ENCODE measurements at places on chromosomes 1 and 21.

DNA sequence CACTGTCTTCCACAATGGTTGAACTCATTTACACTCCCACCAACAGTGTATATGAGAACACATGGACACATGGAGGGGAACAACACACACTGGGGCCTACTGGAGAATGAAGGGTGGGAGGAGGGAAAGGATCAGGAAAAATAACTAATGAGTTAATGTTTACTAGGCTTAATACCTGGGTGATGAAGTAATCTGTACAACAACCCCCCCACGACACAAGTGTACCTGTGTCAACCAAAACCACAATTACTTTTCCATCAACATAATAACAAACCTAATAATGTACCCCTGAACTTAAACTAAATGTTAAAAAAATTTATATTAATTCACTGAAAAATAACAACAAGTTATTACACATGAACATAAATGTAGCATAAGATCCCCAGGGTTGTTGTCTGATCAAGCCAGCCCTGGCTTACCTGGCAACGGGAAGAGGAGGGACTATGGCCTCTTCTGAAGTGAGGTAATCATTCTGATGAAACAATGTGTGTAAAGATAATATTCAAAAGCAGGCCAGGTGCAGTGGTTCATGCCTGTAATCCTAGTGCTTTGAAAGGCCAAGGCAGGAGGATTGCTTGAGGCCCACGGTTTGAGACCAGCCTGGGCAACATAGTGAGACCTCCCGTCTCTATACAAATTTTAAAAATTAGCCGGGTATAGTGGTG, 40.8 kb upstream of the HEATR1 start:
- DNase-seq = no peak

DNA sequence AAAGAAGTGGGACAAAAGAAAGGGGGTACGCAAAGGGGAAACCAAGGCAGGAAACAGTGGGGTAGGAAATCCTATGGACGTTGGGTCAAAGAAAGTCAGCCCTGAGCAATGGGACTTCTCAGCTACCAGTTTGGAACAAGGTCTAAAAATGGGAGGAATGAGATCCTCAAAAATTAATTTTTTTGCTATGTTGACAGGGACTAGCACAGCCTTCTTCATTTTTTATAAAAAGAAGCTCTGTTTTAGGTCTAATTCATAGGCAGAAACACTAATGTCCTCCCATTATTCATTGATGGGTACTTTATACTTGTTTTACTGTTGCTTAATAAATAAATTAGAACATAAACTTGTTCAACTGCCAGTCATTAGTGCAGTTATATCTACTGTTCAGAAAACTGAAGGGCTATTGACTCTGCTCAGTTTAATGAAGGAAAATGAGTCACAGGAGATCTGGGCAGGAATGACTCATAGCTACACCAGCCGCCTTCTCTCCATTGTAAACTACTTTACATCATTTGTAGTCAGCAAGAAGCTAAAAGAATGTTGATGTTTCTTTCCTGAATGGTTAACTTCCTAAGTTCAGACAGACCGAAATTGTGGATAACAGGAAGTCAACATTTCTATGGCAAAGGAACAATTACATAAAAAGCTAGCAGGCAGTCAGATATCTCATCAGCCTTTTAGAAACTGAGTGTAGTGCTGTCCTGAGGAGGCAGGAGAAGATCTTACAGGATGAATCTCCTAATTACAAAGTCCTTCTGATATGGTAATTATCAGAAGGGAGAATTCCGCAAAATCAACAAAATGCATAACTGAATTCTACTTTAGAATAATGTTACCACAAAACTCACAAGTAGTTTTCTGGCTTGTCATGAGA, 356.4 kb upstream of the PKN2 start:
- DNase-seq = no peak

DNA sequence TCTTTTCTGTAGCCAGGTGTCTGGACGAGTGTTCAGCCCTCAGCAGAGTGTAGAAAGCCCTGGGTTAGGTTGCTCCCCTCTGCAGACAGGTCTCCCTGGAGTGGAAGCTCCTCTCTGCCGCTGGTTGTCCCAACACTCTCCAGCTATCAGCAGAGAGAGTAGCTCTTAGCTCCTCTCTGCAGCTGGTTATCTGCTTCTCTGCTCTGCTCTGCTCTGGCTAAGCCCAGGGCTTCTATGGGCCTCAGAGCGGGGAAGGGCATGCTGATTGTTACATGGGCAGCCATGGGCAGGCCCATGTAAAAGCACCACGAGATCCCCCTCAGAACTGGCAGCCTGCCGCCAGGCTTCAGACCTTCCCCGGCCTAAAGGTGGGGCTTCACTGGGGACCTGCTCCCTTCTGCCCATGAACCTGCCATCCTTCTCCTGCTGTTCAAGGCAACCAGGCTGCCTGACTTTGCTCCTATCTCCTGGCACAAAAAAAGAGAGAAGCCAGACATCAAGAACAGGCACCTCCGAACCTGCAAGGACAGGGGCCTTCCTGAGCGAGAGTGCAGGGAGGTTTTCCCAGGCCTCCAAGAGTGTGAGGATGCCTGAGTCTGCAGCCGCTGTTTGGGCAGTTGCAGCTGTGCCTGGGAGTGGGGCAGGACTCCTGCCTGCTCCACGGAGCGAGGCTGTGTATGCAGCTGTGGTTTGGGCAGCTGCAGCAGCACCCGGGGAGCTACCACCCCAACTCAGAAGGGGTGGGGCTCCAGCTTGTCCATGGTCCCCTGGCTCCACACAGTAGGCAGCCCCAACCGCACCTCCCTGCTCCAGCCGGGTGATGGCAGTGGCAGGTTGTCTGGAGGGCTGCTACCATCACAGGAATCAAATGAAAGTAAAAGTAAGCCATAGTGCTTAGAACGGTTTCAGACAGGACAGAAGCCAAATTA, 973.7 kb downstream of the LTN1 start:
- DNase-seq = no peak

DNA sequence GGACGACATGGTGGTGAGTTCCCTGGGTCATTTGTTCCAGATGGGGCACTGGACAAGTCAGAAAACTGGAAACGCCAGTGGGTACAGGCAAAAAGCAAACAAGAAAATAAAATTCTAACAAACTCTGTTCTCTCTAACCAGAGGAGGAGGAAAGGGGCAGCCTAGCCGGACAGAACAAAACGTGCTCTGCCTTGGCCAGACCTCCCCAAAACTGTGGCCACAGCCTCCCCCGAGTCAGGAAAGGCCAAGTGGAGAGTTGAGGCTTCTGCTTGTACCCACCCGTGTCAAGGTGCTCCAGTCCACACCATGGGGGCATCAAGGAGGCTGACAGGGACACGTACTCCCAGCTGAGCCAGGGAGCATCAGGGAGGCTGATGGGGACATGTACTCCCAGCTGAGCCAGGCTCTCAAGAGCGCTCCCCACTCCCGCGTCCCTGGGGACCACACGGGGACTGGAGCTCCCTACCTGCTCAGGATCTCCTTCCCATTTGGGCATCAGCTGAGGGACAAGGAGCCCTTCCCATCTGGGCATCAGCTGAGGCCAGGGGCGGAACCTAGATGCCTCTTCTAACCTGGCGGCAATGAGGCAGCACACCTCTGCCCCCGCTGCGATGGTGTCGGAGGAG, 154.8 kb upstream of the COL6A1 start:
- DNase-seq = no peak

GRCh38 chr21:31622397-31622796, 37.1 kb upstream of the SOD1 start:
- no peak for DNase-seq

DNA sequence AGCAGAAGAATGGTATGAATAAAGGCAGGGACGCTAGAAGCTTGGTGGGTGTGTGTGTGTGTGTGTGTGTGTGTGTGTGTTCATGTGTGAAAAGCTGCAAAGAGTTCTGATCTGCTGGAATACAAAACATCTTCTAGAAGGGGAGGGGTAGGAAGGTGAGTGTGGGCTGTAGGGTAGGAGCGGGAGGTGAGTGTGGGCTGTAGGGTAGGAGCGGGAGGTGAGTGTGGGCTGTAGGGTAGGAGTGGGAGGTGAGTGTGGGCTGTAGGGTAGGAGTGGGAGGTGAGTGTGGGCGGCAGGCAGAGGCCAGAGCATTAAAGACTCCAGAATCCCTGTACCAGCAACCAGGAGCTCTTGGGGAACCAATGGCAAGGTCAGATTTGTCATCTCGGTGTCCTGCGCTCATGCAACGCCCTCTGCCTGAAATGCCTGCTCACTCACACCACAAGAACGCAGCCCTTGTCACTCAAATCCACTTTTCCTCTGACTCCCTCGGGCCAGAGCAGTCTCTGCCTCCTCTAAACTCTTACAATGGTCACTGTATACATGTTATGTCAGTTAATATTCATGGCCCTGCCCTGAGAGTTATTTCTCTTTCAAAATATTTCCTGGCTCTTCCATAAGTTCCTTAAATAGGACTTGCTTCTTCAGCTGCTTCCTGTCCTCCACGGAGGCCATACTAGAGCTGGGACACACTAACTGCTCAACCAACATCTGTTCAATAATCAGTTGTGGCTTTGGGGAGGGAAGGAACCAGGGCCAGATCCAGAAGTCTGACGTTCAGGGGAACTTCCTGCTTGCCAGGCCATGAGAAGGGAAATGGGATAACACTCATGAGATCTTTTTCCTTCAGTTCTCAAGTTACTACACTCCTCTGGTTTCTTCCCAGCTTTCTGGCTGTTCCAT, 53.6 kb upstream of the ZNF644 start:
- no peak for DNase-seq

DNA sequence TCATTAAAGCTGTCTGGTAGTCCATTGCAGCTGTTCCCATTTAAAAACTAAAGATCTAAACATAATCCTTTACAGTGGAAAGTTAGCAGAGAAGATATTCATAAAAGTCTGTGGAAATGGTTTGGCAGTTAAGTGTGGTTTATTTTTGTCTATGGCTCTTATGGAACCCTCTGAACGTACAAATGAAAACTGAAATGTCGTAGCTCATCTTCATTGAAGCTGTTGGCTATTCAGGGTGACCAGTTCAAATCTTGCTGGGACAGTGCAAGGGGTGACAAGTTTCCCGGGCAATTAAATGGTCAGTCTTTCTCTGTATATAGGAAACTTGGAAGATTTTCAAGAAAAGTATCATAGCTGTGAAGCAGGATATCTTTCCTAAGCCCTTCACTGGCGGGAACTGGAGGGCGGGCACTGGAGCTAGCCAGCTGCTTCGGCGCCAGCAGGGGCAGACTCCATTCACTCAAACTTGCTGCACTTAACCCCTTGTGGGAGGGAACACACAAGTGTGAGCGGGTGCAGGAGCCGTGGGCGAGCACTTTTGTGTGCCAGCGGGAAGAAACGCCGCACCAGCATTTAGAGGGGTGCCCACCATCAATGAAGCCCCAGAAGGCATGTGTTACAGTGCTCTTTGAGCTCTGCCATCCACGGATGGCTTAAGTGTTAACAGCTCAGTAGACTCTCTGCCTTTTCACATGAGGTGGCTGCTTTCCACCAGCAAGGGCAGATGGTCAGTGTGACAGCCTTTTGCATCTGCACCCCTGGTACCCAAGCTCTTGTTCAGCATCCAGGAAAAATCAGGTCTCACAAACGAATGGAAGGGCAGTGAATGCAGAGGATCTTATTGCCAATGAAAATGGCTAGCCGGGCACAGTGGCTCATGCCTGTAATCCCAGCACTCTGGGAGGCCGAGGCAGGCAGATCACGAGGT, 232.1 kb upstream of the KAZN start:
- no peak for DNase-seq

DNA sequence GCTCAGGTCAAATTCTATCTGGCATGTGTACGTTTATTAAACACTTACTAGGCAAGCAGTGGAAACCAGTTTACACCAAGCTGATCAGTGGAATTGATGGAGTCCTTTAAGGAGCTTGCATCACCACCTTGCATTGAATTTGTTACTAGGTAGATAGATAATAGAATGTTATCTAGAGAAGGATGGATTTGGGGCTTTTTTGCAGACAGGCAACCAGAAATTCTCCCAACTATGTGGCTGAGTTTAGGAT, 44.9 kb downstream of the HHAT start:
- no peak for DNase-seq

- DNase-seq = no peak
Measured at GRCh38 chr1:66739401-66740157, 12.7 kb upstream of the DYNLT5 start.

DNA sequence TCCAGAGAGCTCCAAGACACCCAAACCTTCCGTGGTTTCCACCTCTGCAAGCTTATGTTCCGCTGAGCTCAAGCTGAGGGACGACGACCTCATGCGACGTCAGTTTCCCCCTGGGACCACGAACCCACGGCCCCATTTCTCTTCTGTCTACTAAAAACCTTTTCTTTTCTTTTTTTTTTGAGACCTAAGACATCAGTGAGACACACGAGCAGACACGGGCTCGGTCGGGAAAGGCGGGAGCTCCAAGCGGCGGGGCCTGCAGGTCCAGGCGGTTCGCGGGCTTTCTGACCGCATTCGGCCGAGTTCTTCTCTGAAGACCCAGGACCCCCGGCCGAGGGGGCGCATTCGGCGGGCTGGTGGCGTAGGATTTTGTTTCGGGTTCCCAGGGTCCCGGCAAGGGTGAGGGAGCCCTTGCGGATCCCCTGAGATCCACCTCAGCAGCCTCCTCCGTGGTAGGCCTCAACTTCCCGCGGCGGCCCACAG, 402 bp downstream of the C21orf58 start:
- no peak for DNase-seq

DNA sequence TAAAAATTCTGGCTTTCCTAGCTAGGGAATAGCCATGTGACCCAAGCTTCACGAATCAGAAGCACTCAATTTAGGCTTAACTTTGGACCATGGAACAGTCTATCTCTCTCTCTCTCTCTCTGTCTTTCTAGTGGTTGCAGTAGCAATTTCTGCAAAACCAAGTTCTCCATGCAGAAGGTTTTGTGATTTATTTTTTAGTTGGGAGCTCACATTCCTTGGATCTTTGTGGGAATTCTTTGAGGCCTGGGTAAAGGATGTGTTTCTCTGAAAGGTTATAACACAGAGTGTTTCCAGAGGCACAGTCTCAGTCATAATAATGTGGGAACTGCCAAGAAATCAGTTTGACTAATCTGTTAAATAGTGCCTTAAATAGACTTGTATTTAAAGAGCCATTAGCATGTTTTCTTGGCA, 112.3 kb upstream of the COL11A1 start:
- DNase-seq = no peak

DNA sequence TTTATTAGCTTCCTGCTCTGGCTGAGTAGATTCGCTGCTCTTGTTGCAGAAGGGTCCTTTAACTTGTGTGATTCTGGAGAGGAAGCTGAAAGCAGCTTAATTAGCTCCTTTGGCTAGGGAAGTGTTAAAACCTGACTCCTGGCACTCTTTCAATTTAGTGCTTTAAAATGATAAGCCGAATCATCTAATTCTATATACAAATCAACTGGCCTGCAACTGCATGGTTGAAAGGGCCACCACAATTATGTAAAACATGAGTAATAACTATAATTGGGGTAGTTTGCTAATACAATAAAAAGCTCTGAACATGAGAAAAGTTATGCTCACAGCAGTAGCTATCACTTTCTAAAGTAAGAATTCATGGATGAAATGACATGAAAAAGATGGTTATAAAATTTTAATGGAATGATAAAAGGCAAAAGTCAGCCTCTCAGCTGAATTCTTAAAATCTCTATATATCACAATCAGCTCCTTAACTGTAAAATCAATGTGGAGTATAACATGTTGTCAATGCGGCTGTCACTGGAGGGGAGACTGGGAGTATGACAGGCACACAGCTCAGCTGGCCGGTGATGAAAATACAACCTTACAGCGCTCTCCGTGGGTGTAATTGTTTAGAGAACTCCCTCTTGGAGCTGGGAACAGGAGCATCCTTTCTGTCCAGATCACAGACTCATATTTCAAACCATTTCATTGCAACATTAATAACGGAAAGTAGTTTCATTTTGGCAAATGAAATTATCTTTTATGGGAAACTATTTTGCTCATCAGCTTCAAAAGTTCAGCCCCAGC, 324.4 kb downstream of the KCTD3 start:
- DNase-seq = no peak
